G401 (cell line): ENCODE measurements at places on chromosomes 3 and 15.

GRCh38 chr15:29522373-29523276 lies 253.0 kb upstream of the NSMCE3 start:
- no peak for DNase-seq

GRCh38 chr3:134615743-134616142 lies 35.1 kb downstream of the KY start:
- no peak for DNase-seq

GRCh38 chr3:50193286-50193685 lies 1.9 kb downstream of the GNAT1 start:
- no peak for DNase-seq

DNA sequence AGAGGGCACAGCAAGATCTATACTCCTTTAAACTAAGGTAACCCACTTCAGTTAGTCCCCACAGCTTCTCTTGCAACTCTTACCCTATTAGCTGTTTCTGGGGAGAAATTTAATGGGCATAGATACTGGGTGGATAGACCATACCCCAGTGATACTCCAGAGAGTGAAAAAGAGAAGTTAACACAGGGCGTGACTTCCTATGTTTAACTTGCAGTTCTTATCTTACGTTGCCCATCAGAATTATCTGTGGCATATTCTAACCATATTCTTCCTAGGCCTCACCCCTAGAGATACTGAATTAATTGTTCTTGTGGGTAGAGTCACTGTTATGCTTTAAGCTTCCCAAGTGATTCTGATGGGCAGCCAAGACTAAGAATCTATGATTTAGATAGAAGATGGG lies 485.4 kb upstream of the TPRG1 start:
- no peak for DNase-seq

GRCh38 chr3:52777959-52778805 lies 783 bp downstream of the ITIH1 start:
- no peak for DNase-seq

GRCh38 chr15:99911816-99912215 lies 178.6 kb upstream of the LYSMD4 start:
- DNase-seq, result no peak

GRCh38 chr3:160247766-160248165 lies 22.5 kb downstream of the C3orf80 start:
- DNase-seq, result no peak

- DNase-seq, result no peak
These were observed 401.9 kb upstream of the TPRG1 start for GRCh38 chr3:188769831-188770230.
